NCI-H2107 (cell line): ENCODE measurements at places on chromosomes 1 and 21.

GRCh38 chr1:60133000-60133673 lies 59.6 kb upstream of the C1orf87 start:
- DNase-seq = no peak

DNA sequence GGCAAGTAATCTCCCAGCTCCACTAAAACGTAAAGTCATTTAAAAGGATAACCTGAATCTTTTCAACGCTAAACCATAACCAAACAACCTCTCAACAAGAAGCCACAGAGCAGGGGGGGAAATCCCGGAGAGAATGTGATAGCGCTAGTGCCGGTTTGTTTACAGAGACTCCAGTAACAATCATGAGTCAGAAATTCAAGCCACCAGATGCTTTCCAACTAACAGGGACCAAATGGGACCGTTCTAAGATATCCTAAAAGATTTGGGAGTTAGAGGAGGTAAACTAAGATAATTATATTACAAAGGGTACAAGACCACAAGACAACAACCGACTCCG lies 825 bp downstream of the DCAF8 start:
- peak; percentile 70 for DNase-seq

- DNase-seq = no peak
These were observed 12.8 kb upstream of the RBP7 start for GRCh38 chr1:9984253-9984652.

- no peak for DNase-seq
These were observed 2.5 kb downstream of the UBASH3A start for GRCh38 chr21:42406201-42406621.
